Stimulated activated CD4-positive, alpha-beta T cell treated with anti-CD3 and anti-CD28 coated beads, Interleukin-15, amount 100 ng/mL, for 1 hour (primary cell): ENCODE measurements at places on chromosomes 2 and 18.

- no peak for DNase-seq
Observed at GRCh38 chr2:61878761-61879160, 9.7 kb downstream of the CCT4 start.

- DNase-seq, result no peak
Observed at GRCh38 chr2:230217424-230217823, 2.4 kb downstream of the SP110 start.

- no peak for DNase-seq
Observed at GRCh38 chr2:211930331-211930730, 608.3 kb downstream of the ERBB4 start.

DNA sequence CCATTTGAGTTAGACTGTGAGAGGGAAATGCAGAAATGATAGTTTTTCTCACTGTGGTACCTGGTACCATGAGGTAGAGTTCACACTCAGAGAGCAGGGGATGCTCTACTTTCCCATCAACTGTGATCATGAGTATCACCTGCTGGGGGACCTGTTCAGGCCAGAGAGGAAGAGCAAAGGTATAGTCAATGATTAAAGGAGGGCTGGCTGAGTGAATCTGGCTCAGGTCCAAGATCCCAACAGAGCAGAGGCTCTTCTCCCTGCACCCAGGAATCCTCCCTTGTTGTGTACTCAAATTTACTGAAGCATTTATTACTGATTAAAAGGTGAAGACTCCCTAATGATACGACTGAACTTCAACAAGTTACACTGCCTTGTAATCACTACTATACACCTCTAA lies 104.6 kb upstream of the CHRNA1 start:
- no peak for DNase-seq

DNA sequence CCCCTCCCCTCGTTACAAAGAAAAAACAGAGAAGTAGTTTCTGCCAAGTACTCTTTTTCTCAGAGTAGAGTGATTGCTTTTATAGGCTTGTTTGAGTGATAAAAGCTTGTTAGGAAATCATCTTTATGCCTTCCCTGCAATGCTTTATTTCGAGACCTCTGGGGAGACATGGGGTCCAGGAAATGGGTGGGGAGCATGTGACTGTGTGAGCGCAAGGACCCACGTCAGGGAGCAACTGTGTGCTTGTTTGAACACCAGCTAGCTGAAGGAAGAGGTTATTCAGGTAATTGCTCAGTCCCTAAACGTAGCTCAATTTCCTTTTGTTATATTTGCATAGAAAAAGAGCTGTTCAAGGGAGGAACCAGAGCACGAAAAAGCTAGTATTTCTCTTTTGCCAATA lies 187.3 kb downstream of the FAM210A start:
- DNase-seq, result no peak

DNA sequence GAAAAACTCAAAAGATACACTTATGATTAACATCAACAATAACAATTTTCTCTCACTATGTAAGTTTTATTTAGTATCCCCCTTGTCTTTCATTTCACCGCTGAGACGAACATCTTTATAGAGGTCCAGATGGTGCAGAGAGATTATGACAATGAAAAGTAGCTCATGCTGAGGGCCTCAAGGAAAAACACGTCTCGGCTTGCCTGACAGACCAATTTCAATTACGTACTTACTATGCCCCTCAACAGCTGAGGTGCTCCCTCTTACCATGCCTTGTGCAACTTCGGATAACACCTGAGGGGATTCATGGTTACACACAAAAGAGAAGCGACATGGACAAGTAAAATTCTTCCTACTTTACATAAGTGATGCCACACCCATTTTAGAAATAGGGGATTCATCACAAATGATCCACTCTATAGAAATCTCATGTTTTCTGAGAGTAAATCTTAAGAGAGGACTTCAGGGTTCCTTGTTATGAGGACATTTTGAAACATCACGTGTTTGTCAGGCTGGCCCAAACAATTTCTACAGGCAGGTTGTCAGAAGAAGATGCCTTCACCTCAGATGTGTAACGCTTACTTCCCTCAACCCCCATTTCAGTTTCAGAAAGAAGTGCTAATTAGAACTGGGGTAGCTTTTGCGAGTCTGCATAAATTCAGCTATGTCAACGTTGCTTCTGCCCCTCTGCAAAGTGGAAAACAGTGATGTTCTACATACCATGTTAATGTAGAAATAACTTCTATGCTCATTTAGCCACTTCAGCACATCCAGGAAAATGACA lies 191.4 kb downstream of the NRXN1 start:
- DNase-seq, result no peak

DNA sequence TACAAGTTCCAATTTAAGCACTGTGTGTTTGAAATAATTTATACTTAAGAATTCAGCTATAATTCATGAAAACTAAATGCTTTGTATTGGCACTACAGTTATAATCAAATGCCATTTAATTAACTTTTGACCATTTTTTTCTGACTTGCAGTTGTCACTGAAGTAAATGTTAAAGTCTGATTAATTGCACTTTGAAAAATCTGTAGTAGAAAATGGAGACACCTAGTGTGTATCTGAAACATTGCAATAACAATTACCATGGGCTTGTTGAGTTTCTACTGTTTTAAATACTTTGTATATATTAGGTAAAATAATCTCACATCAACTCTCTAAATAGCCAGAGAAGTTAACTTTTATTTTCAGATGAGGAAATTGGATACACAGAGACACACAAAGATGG lies 458.6 kb upstream of the FSIP2 start:
- no peak for DNase-seq

GRCh38 chr2:206713746-206714145 lies 4.5 kb downstream of the DYTN start:
- DNase-seq, result no peak

DNA sequence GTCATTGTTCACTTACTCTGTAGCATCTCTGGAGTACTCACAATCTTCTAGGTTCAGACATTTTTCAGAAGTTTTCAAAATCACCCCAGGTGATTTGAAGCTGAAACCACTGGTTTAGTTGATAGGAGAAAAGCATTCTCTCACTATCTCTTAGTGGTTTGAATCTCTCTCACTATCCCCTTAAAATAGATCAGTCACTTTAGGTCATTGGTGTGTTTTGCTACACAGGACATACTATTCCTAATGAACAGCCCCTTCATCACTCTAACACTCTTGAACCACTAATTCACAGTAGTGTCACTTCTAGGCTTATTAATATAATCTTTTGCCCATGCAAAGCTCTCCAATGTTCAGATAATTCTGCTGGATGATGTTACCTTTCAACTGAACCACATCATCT lies 34.5 kb downstream of the LYPD6 start:
- no peak for DNase-seq

GRCh38 chr2:18262601-18263000 lies 297.9 kb downstream of the RDH14 start:
- no peak for DNase-seq

DNA sequence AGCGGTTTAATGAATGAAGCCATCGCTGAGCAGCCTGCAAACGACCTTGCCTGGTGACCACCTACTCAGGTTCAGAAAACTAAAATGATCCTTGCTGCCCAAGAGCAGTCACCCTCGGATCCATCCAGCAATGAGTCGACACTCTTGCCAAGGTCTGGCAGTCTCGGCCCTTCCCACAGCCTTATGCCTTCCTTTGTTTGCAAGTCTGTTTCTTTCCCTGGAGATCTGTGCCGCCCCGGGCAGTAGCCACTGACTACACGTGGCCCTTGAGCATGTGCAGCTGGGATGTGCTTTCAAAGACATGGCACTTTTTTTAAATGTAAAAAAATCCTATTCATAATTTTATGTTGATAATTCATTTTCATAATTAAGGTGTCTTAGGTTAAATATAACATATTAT lies 37.2 kb upstream of the SLC35G4 start:
- DNase-seq, result no peak

GRCh38 chr2:145759228-145759915 lies 1239.5 kb upstream of the ZEB2 start:
- no peak for DNase-seq

DNA sequence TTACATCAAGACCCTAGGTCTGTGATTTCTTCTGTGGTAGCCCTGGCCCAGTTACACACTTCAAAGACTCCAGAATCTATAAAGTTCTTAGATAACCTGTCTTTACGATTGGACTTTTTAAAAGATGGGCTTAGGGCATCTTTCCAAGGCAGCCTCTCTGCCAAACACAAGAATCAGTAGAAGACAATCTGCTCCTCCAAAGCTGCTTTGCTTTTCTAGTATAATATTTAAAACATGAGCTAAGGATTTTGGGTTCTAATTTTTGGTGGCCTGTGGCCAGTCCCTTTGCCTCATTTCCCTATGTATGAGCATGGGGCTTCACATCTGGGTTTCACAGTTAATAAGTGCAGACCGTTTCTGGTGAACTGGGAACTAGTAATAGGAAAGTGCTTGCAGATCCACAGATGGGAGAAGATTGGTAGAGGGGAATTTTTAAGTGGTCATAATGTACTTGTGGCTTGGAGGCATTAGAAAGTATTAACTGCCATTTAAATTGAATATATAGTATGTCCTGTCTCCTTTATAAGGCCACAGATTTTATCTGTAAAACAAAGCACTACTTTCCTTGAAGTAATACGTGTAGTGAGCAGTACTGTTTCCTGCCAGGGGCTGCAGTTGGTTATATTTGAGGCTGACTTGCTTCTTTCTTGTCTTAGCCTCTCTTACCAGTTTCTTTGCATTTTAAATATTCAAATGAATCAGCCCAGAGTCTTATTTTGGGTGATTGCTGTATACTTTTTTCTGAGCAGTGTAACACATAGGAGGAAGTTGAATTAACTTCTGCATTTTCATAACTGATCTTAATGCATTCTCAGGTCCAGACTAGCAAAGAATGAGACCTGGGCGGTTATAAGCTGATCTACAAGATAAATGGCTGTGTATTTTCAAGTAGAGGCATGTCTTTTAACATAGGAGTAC lies 1.5 kb downstream of the ARPC2 start:
- no peak for DNase-seq

GRCh38 chr18:25164211-25164847 lies 187.6 kb downstream of the ZNF521 start:
- no peak for DNase-seq

GRCh38 chr2:46200100-46200690 lies 97.0 kb upstream of the EPAS1 start:
- no peak for DNase-seq

DNA sequence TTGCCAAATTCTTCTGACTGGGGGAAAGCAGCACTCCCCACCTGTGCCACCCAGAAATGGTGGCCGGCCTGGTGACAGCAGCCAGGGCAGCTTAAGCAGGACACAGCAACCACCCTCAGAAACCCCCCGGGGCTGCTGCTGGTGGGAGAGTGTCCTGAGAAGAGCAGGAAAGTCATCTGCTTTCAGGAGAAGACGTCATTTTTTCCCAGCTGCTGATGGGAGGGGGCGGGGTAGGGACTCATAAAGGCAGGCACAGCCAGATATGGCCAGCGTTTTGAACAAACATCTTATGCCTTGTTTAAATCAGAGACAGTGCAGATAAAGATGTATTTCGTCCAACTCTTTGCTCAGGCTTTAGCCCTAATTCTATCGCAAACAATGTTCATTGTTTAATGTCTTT lies 139.5 kb downstream of the LRRC30 start:
- no peak for DNase-seq

DNA sequence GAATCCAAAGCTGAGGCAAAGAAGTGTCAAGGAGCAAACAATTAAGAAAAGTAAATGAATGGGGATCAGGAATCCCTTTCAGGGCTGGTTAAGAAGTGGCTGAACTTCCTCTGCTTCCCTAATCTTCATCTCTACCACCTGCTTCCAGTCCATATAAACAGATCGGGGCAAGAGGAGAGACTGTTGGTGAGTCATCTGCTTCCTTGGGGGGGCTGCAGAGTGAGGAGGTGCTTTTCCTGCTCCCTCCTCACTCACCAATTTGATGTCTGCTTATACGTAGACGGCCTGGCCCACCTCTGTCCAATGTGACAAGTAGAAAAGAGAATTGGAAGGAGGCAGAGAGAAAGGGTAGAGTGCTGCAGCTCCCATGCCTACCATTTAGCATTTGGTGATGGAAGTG lies 68.4 kb downstream of the NAB1 start:
- DNase-seq, result no peak

GRCh38 chr2:218067523-218067922 lies 1.5 kb upstream of the RUFY4 start:
- DNase-seq, result no peak

- DNase-seq, result no peak
Observed at GRCh38 chr2:239290618-239291474, 110.0 kb downstream of the HDAC4 start.

GRCh38 chr2:177692783-177693269 lies 300.3 kb downstream of the AGPS start:
- DNase-seq, result no peak

- DNase-seq, result no peak
Observed at GRCh38 chr18:33836564-33836963, 258.5 kb downstream of the ASXL3 start.

DNA sequence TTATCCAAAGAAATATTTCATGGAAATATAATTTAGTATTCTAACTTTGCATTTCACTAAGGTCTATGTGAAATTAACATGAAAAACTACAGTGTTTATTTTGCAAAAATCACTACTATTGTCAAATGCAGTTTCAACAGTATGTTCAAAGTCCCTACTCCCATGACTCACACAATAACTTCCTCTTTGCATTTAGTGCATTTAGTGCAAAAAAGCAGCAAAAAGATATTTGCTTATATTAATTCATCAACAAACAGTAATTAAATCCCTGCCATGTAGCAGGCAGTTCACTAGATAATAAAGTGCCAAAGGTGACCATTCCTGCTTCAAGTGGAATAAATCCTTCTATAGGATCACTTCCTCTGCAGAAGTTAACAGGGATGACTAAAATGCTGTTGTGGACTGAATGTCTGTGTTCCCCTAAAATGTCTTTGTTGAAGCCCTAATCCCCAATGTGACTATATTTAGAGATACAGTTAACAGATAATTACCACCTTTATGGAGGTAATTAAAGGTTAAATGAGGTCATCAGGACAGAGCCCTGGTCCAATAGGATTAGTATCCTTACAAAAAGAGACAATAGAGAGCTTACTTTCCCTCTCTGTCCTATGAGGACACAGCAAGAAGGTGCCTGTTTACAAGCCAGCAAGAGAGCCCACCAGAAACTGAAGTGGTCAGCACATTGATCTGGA lies 61.7 kb downstream of the STK39 start:
- DNase-seq, result no peak

GRCh38 chr18:77433076-77433475 lies 183.4 kb downstream of the GALR1 start:
- DNase-seq, result no peak

DNA sequence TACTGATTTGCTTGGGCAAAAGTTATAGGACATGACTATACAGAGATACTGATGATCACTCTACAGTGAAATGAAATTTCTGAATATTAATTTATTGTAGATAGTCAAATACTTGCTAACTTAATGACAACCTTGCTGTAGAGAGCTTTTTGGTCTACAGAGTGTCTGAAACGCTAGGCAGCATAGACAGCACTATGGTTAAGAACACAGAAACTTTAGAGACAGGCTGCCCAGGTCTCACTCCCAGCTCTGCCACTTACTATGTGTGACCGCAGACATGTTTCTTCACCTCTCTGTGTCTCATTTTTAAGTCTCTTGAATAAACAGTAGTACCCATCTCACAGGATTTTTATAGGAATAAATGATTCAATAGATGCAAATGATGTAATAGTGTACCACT lies 247.0 kb downstream of the TCF4 start:
- DNase-seq, result no peak
